Astrocyte of the hippocampus (primary cell): ENCODE measurements at places on chromosomes 2 and 18.

GRCh38 chr2:199989822-199990221, 34.4 kb downstream of the MAIP1 start:
- no peak for DNase-seq

GRCh38 chr2:39781697-39782096, 2.6 kb upstream of the THUMPD2 start:
- DNase-seq = no peak

- no peak for DNase-seq
Observed at GRCh38 chr2:241808051-241808720, 807 bp upstream of the NEU4 start.

DNA sequence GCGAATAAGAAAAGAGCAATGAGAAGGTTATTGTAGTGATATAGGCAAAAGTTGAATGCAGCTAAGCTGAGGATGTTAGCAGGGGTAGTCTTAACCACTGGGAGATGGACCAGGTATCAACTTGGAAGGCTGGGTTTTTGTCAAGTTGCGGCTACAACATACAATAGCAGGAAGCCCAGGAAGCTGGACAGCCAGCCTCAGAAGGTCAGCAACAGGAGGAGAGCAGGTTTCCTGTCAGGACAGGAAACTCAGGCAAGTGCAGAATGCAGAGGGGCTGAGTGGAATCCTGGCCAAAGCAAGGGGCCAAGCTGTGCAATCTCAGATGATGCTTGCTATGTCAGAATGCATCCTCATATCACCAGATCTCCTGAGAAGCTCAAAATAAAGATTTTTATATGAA, 530.0 kb upstream of the ID2 start:
- DNase-seq = no peak

- DNase-seq = no peak
Observed at GRCh38 chr2:213733893-213734292, 449.6 kb downstream of the SPAG16 start.

DNA sequence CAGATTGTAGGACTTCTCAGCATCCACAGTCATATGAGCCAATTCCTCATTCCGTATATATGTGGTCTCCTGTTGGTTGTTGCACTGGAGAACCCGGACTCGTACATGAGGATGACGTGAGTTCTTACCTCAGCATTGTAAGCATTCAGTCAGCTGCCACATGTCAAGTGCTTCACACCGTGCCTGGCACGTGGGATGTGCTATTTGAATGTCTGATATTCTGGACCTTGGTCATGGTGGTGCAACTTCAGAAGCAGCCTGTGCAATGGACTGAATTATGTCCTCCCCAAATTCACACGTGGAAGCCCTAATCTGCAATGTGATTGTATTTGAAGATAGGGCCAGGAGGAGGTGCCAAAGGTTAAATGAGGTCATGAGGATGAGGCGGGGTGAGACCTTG, 32.1 kb downstream of the PTGR3 start:
- no peak for DNase-seq

DNA sequence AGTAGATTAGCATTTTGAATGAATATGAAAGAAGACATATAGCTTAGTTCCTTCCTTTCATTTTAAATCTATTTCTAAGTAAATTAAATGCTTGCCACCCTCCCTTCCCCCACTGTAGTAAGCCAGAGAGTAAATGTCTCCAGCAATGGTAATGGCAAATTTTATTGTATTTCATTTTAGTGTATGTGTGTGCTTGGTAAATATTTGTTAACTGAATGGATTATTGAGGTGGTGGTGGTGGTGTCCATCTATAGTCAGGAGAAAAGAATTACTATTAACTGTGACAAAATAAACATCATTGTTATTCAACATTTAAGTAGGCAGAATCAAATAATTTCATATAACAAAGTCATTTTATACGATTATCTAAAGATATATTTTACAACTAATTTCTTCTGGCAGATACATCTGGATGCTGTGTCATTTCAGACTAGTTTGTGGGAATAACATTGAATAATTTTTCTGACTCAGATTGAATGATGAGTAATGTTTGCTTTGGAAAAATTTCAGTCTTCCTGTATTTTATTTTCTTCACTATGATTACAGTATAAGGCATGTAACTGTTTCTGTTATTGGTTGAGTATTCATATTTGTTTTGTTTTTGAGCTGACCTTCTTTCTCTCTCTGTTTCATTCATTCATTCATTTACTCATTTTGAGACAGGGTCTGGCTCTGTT, 18.3 kb downstream of the ASXL3 start:
- DNase-seq = peak; percentile 41

GRCh38 chr2:40118622-40119021, 333.3 kb downstream of the SLC8A1 start:
- DNase-seq = no peak

DNA sequence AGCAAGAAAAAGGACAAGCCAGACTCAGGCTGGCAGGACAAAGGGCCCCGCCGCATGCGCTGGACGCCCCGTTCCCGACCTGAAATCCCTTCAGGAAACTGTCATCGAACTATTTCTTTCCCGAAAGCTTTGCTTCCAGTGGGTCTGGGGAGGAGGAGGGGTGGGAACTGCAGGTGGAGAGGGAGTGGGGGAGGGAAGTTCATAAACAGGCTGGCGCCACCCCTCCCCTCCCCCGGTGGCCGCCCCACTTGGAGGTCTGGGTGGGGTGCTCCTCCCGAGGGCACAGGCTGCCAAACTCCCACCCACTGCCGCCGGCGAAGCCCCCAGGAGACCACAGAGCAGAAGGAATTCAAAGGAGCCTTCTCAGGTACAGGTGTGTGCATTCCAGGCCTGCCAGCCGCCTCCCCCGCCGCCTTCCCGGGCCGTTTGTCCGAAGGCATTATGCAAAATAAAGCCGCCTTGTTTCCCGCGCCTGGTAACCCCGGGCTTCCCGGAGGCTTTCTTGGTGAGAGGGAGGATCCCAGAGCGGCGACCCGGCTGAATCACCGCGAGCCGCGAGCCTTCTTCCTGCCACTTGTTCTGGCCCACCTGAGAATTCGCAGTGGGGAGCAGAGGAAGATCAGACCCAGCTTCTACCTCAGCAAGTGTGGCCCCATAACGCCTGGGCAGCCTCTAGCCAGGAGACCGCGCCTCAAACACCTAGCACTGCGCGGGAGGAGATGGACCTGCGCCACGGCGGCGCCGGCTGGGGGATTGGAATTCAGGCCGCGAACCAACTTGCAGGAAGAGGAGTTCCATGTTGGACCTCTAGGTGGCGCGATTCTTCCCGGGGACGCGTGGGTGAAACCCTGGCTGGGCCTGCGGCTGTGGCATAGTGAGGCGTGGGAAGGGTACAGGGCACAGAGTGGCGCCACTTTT, 101.9 kb downstream of the FOXI3 start:
- DNase-seq = peak; percentile 70
